ENCODE measurements at places on chromosomes 6 and 20. TPM values are rescaled to one million over a fixed set of nuclear protein-coding genes. Genes with fewer than 3 reads are reported as not detected.
A peak's percentile ranks its signal among the peaks of the same experiment; 100 is the strongest.

Gene NKX2-4
- not detected for polyA plus RNA-seq

Gene FNDC1
- not detected for polyA plus RNA-seq

- H3K27me3 ChIP-seq: no peaks in the 10 kb centered on the region
- H3K4me1 ChIP-seq: no peaks in the 10 kb centered on the region
- no peak overlapping the region for H3K4me3 ChIP-seq
- no peak for DNase-seq
- no peaks in the 10 kb centered on the region for H3K36me3 ChIP-seq
These were observed 33.3 kb downstream of the THBS2 start for GRCh38 chr6:169220068-169220964.

DNA sequence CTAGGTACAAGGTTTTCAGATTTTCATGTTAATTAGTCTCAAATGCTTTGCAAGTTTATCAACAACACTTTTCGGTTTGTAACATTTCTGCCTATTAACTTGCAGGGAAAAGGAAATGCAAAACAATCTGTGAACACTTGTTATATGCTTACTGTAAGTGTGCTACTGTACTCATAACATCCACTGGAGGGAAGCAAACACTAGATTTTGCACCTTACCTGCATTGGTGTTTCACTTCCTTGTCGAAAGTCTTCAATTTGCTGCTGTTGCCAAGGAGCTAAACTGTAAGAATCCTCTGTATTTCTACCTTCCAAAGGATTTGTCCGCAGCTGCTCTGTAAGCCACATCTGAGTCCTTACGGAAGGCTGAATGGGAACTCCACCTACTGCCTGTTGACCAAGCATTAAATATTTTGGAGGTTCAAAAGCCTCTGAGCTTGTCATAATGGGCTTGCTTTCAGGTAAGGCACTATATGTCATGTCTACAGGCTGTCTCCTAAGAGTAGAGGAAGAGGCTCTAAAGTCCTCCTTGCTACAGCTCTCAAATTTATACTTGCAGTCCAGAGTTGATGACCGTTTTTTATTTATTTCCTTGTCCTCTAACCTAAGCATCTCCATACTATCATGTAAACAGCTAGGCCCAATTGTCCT lies 17.3 kb downstream of the PLN start:
- peak; percentile 65 for DNase-seq
- H3K27ac ChIP-seq: no peak overlapping the region
- no peak overlapping the region for H3K4me3 ChIP-seq
- H3K36me3 ChIP-seq: no peaks in the 10 kb centered on the region
- H3K27me3 ChIP-seq: no peaks in the 10 kb centered on the region
- H3K4me1 ChIP-seq: peaks cover 2% of the 10 kb centered on the region

GRCh38 chr6:69578361-69578890 lies 218.4 kb downstream of the LMBRD1 start:
- DNase-seq: no peak
- no peak overlapping the region for H3K27ac ChIP-seq
- no peaks in the 10 kb centered on the region for H3K27me3 ChIP-seq
- H3K4me1 ChIP-seq: no peaks in the 10 kb centered on the region

DNA sequence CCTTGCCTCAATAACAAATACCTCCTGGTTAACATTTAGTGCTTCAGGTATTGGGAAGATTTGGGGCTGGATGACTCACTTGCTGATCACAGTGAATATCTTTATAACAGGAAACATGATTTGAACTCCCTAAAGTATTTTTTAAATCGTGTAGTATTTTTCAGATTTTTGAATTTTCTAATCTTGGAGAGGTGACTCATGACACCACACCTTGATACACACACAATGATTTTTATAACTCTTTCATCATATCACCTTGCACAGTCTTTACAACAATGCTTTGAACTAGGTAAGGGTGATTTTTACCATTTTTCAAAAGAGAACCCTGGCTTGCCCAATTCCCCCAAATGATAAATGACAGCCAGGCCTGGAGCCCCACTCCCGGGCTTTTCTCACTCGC lies 273.5 kb downstream of the UST start:
- H3K27me3 ChIP-seq: no peaks in the 10 kb centered on the region
- H3K4me1 ChIP-seq: no peaks in the 10 kb centered on the region
- no peak overlapping the region for H3K27ac ChIP-seq

Gene EPPIN
- polyA plus RNA-seq: not detected

DNA sequence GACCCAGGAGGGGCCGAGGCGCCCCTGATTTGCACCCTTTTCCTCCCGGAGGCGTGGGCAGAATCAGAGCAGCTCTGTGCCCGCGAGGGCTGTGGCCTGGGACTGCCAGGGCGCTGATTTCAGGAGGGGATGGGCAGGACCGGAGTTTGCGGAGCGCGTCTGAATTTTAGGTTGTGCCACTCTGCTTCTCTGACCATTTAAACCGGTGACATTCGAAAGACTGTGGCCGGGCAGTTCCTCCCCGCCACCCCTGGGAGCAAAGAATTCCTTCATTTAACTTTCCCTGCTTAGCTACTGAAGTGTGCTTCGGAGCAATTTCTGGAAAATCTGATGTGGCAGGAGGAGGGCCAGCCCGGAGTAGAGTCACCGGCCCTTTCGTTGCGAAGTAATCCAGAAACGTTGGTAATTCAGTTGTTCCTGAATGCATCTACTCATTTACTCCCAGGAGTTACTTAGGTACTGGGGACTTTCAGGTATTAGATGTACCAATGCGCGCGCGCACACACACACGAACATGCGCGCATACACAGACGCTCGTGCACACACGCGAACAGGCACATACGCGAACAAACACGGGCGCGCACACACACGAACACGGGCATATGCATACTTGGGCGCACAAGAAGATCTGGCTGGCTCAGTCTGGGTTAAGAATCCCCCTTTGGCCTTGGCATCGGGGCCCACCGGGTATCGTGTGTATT lies 568 bp downstream of the CCDC170 start:
- H3K4me3 ChIP-seq: peak overlapping the region; percentile 50
- H3K4me1 ChIP-seq: peaks cover 2% of the 10 kb centered on the region
- H3K36me3 ChIP-seq: no peaks in the 10 kb centered on the region
- H3K27me3 ChIP-seq: peaks cover 6% of the 10 kb centered on the region
- H3K27ac ChIP-seq: no peak overlapping the region
- no peak for DNase-seq

DNA sequence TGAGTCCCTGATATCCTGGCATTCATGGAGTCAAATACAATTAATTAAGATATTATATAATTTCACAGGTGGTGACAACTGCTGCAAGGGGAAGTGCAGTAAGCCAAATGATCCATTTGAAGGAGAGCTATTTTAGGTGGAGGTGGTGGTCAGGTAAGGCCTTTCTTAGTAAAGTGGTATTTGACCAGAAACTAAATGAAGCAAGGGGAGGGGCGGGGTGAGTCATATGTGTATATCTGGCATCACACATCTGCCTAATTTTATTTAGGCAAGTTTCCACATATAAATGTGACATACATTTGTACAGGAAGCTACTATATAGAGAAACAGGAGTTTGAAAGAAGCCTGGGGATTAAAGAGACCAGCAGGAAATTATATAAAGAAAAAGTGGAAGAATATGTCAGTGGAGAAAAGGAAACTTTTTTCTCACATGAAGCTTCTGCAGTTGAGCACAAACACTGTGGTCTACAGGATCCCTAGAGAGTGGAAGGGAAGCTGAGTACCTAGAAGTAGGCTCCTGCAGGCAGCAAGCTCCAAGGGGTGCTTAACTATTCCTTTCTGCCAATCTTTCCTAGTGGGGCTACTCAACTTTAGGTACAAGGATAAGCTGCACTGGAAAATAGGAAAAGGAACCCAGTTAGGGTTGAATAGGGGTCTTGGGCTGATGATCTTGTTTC lies 99.6 kb downstream of the OGFRL1 start:
- DNase-seq: no peak
- H3K4me1 ChIP-seq: no peaks in the 10 kb centered on the region
- no peak overlapping the region for H3K4me3 ChIP-seq
- H3K27me3 ChIP-seq: no peaks in the 10 kb centered on the region
- no peaks in the 10 kb centered on the region for H3K36me3 ChIP-seq

Gene CD109
- 2.0 TPM for polyA plus RNA-seq

GRCh38 chr20:19249106-19249879 lies 36.9 kb downstream of the SLC24A3 start:
- H3K27ac ChIP-seq: no peak overlapping the region
- H3K4me3 ChIP-seq: no peak overlapping the region
- H3K4me1 ChIP-seq: no peaks in the 10 kb centered on the region
- no peaks in the 10 kb centered on the region for H3K27me3 ChIP-seq

Gene CRISP3
- polyA plus RNA-seq: not detected

GRCh38 chr6:150297327-150298029 lies 71.3 kb upstream of the IYD start:
- no peaks in the 10 kb centered on the region for H3K27me3 ChIP-seq
- no peak overlapping the region for H3K4me3 ChIP-seq
- H3K4me1 ChIP-seq: no peaks in the 10 kb centered on the region

DNA sequence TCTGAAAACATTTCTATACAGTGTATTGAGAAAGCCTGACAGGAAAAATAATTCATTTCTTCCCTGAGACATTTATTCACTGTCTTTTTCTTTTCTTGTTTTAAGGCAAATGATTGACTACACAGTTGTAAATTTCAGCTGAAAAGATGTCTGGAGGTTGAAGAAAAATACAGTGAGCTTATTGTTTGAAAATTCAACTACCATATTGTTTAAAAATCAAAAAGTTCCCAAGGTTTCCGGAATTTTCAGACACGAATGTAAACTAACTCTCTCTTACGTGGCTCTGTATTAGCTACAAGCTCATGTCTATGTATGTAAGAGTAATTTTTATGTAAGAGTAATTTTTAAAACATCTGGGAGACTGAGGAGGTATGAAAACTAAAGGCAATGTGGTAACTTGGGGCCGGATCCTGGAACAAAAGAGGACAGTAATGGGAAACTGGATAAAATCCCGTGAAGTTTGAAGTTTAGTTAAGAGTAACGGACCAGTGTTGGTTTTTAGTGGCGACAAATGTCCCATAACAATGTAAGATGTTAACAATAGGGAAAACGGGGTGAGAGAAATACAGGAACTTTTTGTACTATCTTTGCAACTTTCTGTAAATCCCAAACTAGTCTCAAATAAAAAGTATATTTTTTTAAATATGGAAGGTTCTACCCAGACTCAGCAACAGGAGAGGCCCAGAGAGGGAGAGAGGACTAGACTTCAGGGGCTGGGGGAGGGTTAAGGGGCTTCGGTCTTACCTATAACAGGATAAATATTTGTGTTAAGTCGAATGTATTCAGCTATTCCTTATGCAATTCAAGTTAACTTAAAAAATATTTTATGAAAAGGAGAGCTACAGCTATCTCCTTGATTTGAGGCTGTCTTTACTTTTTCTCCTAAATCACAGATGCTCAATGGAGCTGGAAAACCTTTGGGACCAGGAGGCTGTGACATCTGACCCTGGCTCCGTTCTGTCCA lies 1.3 kb downstream of the PTGIS start:
- no peaks in the 10 kb centered on the region for H3K36me3 ChIP-seq
- H3K4me1 ChIP-seq: no peaks in the 10 kb centered on the region
- H3K27me3 ChIP-seq: peaks cover 4% of the 10 kb centered on the region
- no peak overlapping the region for H3K4me3 ChIP-seq
- H3K27ac ChIP-seq: no peak overlapping the region

- H3K4me3 ChIP-seq: no peak overlapping the region
- H3K4me1 ChIP-seq: no peaks in the 10 kb centered on the region
- no peak for DNase-seq
- H3K36me3 ChIP-seq: no peaks in the 10 kb centered on the region
- no peaks in the 10 kb centered on the region for H3K27me3 ChIP-seq
These were observed 16.5 kb upstream of the RPN2 start for GRCh38 chr20:37162646-37163045.

GRCh38 chr20:8399947-8400346 lies 267.9 kb downstream of the PLCB1 start:
- H3K4me1 ChIP-seq: peaks cover 10% of the 10 kb centered on the region
- H3K27me3 ChIP-seq: no peaks in the 10 kb centered on the region
- H3K27ac ChIP-seq: peak overlapping the region; percentile 52
- H3K4me3 ChIP-seq: peak overlapping the region; percentile 15
- H3K36me3 ChIP-seq: no peaks in the 10 kb centered on the region

Gene HCK
- 16.5 TPM for polyA plus RNA-seq

DNA sequence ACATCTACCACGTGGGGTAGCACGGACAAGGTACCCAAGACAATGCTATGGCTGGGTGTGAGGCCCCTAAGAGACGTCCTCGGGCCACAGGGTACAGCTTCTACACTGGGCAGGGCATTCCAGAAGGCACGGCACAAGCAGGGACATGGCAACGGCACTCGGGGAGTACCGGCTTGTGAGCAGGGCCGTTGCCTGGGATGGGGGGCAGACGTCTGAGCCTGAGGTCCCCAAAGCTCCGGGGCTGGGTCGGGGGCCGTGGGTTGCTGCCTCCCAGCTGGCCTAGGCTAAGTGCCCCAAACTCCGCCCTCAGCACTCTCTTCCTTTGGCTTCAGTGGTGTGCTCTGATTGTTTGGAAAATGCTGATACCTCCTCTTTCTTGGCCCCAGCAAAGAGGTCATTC lies 110.6 kb downstream of the SULF2 start:
- no peaks in the 10 kb centered on the region for H3K27me3 ChIP-seq
- no peaks in the 10 kb centered on the region for H3K4me1 ChIP-seq
- no peak for DNase-seq

GRCh38 chr20:58709703-58710039 lies 17.1 kb downstream of the NPEPL1 start:
- H3K4me3 ChIP-seq: no peak overlapping the region
- H3K27ac ChIP-seq: no peak overlapping the region
- H3K36me3 ChIP-seq: no peaks in the 10 kb centered on the region
- no peak for DNase-seq
- H3K27me3 ChIP-seq: no peaks in the 10 kb centered on the region

- no peak overlapping the region for H3K27ac ChIP-seq
- no peak overlapping the region for H3K4me3 ChIP-seq
- DNase-seq: no peak
- H3K4me1 ChIP-seq: no peaks in the 10 kb centered on the region
- no peaks in the 10 kb centered on the region for H3K27me3 ChIP-seq
- no peaks in the 10 kb centered on the region for H3K36me3 ChIP-seq
These were observed 136.0 kb downstream of the GJA1 start for GRCh38 chr6:121571455-121571854.

- H3K36me3 ChIP-seq: no peaks in the 10 kb centered on the region
- H3K4me3 ChIP-seq: no peak overlapping the region
- no peaks in the 10 kb centered on the region for H3K4me1 ChIP-seq
- H3K27me3 ChIP-seq: no peaks in the 10 kb centered on the region
- DNase-seq: no peak
These were observed 850.5 kb upstream of the GJE1 start for GRCh38 chr6:141282263-141282662.

GRCh38 chr6:1624851-1625781 lies 15.4 kb downstream of the FOXC1 start:
- H3K27me3 ChIP-seq: peaks cover 4% of the 10 kb centered on the region
- no peak overlapping the region for H3K27ac ChIP-seq
- DNase-seq: no peak
- no peaks in the 10 kb centered on the region for H3K36me3 ChIP-seq
